ENCODE measurements at places on chromosomes 6 and 20.

DNA sequence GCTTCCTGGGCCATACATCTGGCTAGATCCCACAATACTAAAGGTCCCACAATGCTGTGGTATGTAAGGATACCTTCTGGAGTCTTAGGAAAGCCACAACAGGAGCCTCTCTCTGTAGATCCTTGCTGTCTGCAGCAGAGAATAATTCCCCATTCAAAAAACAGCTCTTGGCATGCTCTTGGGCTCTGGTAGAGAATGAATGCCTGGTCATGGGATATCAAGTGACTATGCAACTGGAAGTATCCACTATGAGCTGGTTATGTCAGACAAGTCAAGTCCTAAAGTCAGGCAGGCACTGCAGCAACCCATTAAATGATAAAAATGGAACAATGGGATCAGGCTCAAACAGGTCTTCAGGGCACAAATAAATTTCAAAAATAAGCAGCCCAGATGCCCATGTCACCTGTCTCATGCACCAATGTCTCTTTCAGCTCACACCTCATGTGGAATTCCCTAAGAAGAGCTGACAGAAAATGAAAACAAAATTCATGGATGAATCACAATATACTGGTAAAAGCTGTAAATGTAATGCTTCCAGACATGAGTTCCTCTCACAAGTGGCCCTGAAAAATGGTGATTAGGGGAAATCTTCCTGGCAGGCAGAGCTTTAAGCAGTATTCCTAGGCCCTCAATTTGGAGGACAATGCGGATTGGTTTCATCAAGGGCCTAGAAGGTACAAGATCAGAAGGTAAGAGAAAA, 4.3 kb downstream of the AK9 start:
- DNase-seq, result no peak

DNA sequence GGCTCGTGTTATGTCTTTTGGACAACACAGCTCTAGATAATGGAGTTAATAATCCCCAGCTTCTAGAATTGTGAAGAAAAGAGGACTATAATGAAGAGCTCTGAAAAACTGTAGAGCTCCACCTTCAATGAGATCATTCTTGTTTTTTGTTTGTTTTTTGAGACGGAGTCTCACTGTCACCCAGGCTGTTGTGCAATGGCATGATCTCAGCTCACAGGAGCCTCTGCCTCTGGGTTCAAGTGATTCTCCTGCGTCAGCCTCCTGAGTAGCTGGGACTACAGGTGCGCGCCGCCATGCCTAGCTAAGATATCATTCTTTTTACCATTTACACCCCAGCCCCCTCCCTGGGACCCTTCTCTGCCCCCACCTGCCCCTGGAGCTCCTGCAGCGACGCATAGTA, 36.6 kb downstream of the ERGIC3 start:
- peak; percentile 66 for DNase-seq

GRCh38 chr6:105644073-105644489, 241.2 kb upstream of the PREP start:
- no peak for DNase-seq

GRCh38 chr20:6954219-6954618, 186.7 kb downstream of the BMP2 start:
- DNase-seq, result no peak

- DNase-seq, result no peak
These were observed 74.1 kb upstream of the SLC4A11 start for GRCh38 chr20:3312940-3313682.

DNA sequence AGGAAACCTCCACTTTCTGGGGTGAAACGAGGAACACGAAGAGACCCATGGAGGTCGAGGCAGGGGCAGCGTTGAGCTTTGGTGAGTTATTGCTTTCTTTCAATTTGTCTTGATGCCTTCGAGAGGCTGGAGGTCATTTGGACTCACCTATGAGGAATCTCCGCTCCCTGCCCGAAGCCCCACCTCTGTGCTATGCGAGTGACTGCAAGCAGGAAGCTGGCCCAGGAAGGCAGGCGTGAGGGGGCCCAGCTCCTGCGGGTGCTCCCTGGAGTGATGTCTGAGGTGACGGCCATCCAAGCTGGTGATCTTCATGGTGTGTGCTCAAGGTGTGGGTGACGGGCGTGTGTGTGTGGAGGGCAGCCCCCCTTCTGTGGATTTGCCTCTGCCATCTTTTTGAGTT, 13.0 kb downstream of the PSMG4 start:
- no peak for DNase-seq

- no peak for DNase-seq
These were observed 25.2 kb upstream of the MYLIP start for GRCh38 chr6:16103722-16104121.

DNA sequence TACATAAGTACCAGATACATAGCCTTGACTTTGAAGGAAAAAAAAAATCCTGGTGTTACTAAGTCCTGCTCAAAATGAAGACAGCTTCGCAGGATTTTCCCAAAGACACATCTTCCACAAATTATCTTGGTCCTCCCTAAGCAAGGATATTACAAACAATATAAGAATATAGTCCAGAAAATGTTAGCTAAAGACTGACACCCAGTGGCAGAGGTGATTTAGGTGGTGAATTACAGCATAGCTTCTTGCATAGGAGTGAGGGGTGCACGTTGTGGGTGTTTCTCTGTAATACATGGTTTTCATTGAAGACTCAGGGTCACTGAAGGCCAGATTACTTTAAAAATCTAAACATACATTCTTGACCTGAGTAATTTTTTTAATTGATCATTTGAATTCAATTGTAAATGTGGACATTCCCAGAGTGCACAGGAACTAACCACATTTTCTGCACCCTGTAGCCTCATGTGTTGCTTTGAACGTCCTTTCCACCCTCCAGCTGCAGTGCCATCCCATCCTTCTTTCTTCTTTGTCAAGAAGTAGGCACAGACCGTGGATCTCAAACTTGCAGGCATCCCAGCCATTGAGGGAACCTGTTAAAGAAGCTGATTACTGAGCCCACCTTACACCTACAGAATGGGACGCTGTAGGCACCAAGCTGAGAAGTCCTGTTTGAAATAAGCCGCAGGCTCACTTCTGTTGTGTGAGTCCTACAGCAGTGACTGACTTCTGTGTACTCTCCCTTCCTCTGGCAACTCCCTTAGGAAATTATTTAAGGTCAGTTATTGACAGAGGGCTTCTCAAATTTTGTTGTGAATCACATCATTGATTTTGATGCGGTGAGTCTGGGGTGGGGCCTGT, 102.6 kb downstream of the PERP start:
- no peak for DNase-seq

- DNase-seq, result no peak
These were observed 206.2 kb upstream of the TCF21 start for GRCh38 chr6:133682506-133683307.

DNA sequence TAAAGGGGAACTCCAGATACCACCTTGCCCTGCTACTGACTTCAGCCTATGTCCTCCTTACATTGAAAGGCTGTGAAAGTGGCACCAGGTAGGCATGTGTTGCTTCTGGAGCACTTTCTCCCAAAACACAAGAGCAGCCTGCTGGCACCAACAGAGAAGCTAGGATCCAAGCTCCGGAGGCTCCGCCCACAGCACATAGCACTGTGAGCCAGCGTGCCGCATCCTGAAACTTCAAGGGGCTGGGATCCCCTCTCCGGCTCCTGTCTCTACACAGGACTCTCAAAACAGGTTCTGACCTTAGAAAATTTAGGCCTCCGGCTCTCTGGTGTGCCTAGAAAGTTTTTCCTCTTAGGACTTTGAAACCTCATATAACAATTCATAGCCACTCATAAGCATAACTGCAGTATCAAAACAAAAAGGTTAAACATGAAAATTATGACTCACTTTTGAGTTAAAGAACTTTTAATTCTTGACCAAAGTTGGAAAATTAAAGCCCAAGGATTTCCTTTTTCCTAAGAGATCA, 41.1 kb downstream of the EZR start:
- DNase-seq, result no peak

DNA sequence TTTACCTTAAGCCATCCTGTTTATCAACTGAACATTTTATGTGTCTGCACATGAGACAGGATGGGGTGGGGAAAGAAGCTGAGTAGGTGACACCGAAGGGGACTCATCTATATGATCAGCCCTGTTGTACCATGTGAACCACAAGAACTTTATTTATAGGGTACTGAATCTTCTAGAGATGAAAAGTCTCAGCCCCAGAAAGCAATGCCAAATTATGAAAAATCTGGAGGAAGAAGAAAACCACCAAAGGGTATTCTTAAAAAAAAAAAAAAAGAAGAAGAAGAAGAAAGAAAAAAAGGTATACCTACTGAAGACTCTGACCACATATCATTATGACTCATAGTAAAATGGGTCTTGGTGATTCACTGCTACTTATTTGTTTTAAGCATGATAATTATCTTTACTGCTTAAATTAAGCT, 39.8 kb upstream of the HBS1L start:
- no peak for DNase-seq

GRCh38 chr6:160355001-160355400, 6.8 kb downstream of the SLC22A3 start:
- no peak for DNase-seq

- no peak for DNase-seq
These were observed 1395.7 kb upstream of the EYS start for GRCh38 chr6:67102743-67103142.

DNA sequence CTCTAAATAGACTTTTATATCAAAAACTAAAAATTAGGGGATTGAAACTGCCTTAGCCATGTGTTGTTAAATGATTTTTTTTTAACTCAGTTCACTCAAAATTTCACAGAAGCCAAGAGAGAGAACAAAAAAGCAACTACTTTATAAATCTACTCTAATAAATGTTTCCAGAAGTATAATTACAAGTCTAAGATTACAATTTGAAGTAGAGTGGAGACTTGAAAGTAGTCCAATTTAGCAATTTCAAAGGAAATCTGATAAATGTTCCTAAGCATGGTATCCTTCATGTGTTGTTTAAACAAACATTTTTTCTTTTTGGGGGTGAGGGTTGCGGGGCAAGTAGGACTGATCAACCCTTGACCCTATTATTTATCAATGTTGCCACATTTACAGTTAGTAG, 72.6 kb downstream of the PHIP start:
- DNase-seq, result no peak

DNA sequence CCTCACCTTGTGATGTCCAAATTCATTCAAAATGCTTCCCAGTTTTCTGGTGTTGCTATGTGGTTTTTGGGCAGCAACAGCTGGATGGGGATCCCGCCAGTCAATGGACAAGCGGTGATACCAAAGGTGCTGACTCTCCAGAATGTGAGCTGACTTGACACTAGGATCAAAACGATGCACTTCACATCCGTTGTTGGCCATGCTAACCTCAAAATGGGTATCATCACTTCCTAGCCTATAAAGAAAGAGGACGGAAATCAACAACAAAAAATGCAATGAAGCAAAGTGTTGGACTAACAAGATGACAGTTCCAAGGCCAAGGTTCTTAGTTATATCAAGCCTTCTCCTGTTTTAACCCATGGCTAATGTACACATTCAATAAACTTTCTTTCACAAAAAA, 59.2 kb downstream of the METTL24 start:
- no peak for DNase-seq

GRCh38 chr6:36721369-36722140, 23.9 kb downstream of the RAB44 start:
- DNase-seq, result peak; percentile 57

- no peak for DNase-seq
These were observed 190.4 kb downstream of the TPBG start for GRCh38 chr6:82553863-82554531.

- DNase-seq, result no peak
These were observed at the start of gene OCSTAMP for GRCh38 chr20:46550461-46550860. OCSTAMP (minus strand) TSS chr20:46550654; CDS start chr20:46550560, 94 bp downstream.

DNA sequence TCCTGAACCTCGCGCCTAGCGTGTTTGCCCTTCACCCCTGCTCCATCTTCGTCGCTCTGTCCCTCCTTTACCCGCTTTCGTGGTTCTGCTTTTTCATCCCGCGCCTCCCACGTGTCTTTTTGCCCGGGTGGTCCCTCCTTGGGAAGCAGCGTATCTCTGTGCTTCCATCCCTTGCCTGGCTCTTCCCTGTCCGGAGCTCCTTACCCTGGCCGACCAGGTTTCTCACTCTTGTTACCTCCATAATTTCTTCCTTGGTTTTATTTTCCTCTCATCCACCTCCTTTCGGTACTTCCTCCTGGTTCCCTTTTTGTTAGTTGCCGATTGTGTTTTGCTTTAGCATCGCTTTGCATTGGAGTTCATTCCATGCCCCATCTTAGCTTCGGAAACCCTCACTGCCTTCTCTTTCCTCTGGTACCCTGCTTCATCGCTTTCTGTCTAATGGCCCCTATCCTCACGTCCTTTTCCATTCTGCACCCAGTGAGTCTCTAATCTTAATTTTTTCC, 735 bp downstream of the FAM135A start:
- no peak for DNase-seq

DNA sequence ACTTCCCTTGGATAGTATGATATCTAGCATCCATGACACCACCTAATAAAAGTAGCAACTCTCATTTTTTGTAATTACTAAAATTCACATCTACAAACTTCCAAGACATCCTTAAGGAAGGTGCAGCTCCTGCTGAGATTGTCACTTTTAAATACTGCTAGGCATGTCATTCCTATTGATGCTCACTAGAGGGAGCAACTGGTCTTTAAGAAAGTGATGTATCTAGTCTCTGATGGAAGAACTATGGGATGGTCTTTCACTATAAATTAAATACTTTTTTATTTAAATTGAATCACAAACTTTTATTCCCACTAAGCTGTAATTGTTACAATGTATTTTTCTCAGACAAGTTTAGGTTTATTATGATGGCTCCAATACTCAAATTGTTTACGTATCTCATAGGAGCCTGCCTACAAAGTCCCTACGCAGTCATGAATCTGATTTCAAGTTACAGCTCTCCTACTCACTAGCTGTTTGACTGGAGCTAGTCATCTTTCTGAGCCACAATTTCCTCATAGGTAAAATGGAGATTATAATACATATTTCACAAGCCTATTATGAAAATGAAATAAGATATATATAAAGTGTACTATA, 8.1 kb upstream of the TSPYL1 start:
- DNase-seq, result no peak

GRCh38 chr20:49593466-49594142, 25.7 kb upstream of the PTGIS start:
- DNase-seq, result no peak

DNA sequence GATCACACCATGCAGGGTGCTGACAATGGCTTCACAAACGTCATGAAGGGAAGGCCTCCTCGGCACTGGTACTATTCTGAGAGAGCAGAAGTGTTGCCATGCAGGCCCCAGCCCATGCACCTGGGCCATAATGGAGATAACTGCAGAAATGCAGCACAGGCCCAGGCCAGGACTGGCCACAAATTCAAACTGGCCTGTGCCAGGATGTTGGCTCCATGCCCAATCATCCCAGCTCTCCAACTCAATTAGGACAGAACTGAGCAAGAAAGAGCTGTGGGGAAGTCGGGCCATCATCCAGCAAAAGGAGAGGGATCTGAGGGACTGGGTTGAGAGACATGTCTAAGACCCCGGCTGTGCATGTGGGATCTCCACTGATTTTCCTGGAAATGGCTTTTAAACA, 48.9 kb upstream of the SYNDIG1 start:
- DNase-seq, result no peak
